ENCODE measurements at places on chromosomes 11 and 22.

DNA sequence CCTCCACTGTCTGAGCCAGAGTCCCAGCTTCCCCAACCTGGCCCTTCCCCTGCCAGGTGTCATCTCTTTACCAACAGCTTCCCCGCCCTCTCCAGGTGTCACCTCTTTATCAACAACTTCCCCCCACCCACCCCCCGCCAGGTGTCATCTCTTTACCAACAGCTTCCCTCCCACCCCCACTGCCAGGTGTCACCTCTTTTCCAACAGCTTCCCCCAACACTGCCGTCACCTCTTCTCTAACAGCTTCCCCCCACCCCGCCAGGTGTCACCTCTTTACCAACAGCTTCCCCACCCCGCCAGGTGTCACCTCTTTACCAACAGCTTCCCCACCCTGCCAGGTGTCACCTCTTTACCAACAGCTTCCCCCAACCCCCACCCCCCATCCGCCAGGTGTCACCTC, 29.8 kb upstream of the TTLL12 start:
- H3K4me1 ChIP-seq, result peaks cover 4% of the 10 kb centered on the region
- no peak for DNase-seq
- H3K36me3 ChIP-seq, result no peaks in the 10 kb centered on the region
- H3K4me3 ChIP-seq, result no peak overlapping the region

DNA sequence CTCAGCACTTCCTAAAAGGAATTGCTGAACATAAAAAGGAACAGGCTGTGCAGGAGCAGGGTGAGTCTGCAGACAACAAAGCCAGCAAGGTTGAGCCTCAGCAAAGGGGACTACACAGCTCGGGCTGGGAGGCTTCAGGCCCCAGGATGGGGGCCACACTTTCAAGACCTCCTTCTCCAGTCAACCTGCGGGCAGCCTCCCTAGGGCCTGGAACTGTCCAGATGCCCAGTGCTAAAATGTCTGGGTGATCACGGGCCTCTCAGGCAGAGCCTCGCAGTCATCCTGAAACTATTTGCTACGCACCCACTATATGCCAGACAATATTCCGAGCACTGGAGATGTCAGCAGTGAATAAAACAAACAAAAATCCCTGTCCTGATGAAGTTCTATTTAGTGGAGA, 3.9 kb upstream of the NEFH start:
- no peaks in the 10 kb centered on the region for H3K36me3 ChIP-seq
- peaks cover 11% of the 10 kb centered on the region for H3K4me1 ChIP-seq

DNA sequence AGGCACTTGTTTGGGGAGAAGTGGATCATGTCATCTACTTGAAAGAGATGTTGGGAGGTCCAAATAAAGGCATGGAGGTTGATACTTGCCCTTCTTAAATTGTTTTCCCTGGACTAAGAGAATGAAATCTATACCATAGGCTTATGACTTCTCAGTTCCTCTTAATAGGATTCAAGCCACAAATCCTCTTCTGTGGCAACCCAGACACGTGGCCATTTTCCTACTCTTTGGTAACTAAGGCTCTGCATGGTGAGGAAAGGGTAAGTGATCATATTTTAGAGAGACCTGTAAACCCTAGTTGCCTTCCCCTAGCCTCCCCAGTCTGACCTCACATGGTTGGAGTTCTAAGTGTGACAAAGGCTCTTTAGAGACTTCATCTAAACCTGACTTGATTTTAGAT, 72.9 kb upstream of the CD44 start:
- H3K4me3 ChIP-seq, result no peak overlapping the region
- DNase-seq, result no peak
- H3K27ac ChIP-seq, result no peak overlapping the region
- H3K27me3 ChIP-seq, result no peaks in the 10 kb centered on the region
- H3K36me3 ChIP-seq, result no peaks in the 10 kb centered on the region

DNA sequence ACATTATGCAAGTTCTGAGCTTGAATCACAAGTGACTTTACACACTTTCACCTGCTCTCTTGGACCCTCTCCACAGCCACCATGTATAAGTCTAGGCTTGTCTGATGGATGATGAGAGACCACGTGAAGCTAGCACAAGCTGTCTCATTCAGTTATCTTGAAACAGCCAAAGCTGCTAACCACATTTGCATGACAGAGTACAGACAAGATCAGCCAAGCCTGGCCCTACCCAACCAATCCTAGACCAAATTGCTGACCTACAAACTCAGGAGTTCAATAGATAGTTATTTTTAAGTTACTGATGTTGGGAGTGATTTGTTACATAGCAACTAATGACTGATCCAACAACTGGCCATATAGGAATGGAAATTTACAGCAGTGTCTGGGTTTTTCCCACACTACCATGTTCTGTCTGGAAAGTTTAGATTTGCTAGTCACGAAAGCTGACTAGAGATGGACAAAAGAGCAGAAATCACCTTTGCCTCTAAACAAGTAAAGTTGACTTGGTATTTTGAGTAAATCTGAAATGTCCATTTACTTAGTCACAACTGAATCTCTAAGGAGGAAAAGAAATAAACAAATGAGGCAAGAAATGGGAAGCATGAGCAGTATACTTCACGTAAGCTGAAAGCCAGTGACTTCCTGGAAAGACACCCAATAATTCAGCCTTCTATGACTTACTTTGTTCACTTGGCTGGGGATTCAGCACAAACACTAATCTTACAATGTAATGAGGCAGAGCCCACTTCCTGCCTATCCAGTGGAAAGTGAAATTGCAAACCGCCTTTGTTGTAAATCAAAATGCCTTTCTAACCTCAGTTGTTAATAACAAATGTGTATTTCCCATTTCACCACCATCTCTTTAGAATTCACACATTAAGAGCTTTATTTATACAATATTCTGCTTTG, 101.7 kb downstream of the FAM181B start:
- no peak overlapping the region for H3K27ac ChIP-seq
- DNase-seq, result peak; percentile 87
- no peaks in the 10 kb centered on the region for H3K27me3 ChIP-seq

- H3K4me1 ChIP-seq, result peaks cover 3% of the 10 kb centered on the region
- no peak within 1 kb of the TSS for H3K4me3 ChIP-seq
- peaks cover 23% of the 10 kb centered on the region for H3K36me3 ChIP-seq
- H3K27ac ChIP-seq, result no peak within 1 kb of the TSS
Measured at GRCh38 chr11:47448566-47449427, at the start of gene RAPSN. RAPSN (minus strand) TSS chr11:47449136; CDS start chr11:47448964, 172 bp downstream.

DNA sequence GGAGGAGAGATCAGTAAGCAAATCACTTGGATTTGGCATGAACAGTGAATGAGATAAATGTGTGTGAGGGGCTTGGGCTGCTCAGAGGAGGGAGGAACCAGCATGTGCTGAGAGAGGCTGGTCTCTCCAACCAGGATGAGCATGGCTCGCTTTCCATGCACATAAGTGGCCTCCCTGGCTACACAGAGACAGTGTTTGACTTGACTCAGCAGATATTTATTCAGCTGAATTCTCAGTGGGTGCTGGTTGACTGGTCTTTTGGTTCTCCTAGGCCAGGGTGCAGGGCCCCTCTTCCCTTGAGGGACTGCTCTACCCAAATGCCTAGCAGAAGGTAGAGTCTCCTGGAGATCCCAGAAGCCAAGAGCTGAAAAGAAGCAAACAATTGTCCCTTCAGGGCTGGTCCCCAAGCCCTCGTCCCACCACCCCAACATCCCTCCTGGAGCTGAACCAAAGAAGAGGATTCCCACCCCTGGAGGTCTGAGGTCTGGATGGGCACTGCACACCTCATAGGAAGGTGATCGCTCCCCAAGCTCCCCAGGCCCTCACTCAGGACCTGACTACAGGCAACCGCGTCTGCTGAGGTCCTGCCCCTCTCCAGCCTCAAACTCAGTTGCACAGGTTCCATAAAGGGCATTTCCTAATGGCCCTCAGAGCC, 3.3 kb upstream of the TRIM29 start:
- DNase-seq, result no peak
- H3K36me3 ChIP-seq, result no peaks in the 10 kb centered on the region
- peaks cover 73% of the 10 kb centered on the region for H3K27me3 ChIP-seq

GRCh38 chr11:129372609-129373488, 2.8 kb upstream of the BARX2 start:
- H3K36me3 ChIP-seq, result no peaks in the 10 kb centered on the region
- peaks cover 24% of the 10 kb centered on the region for H3K4me1 ChIP-seq
- DNase-seq, result peak; percentile 6
- no peak overlapping the region for H3K27ac ChIP-seq
- peaks cover 95% of the 10 kb centered on the region for H3K27me3 ChIP-seq
- peak overlapping the region; percentile 40 for H3K4me3 ChIP-seq

DNA sequence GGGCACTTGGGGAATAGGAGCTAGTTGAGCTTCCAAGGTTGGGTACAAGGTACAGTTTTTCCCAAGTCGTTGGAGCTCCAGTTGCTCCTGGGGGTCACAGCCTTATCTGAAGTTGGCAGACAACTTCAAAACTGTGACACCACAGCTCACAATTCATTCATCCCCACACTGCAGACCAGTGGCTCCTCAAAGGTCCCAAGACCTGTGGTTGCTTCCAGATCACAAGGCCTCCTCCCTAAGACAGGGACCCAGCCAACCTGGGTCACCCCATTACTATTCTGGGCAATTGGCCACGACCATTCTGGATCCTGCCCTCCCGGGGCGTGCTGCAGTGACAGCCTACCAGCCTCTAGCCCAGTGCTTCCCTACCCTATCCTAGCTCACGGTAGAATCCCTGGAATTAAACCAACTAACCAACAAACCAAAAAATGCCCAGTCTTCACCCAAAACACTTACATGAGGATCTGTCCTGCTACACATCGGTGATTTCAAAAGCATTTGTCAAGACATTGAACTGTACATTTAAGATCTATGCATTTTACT, 862 bp upstream of the PDXP start:
- H3K27me3 ChIP-seq, result no peaks in the 10 kb centered on the region
- H3K4me3 ChIP-seq, result no peak overlapping the region
- DNase-seq, result no peak
- H3K36me3 ChIP-seq, result peaks cover 39% of the 10 kb centered on the region
- peak overlapping the region; percentile 36 for H3K27ac ChIP-seq

DNA sequence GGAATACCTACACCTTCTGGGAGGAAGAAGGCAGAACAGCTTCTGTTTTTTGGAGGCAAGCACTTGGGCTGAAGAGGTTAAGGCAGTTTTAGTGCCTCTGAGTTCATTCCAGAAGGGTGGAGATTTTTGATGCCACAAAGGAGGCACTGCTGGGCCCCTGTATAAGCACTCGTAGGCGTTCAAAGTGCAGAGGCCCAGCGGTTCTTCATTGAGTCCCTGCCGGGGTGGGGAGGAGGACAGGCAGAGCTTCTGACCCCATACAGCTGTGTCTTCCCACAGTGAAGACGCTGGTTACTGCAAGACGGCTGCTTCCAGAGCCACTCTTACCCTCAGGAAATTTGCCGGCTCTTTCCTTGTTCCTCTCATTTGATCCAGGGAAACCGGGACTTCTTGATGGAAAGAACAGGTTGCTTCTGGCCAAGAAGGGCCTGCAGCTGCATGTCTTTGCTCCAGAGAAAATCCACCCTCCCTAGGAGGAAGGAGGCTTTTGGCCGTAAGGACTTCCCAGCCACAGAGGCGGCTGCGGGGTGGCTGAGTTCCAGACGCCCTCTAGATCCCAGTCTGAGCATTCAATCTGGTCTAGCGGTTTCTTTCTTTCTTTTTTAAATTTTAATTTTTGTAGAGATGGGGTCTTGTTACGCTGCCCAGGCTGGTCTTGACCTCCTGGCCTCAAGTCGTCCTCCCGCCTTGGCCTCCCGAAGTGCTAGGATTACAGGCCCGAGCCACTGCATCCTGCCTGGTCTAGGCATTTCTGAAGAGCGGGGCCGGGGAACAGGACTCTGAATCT, 9.4 kb downstream of the ADAMTS15 start:
- peaks cover 16% of the 10 kb centered on the region for H3K36me3 ChIP-seq
- no peak overlapping the region for H3K27ac ChIP-seq
- DNase-seq, result no peak
- H3K27me3 ChIP-seq, result no peaks in the 10 kb centered on the region

DNA sequence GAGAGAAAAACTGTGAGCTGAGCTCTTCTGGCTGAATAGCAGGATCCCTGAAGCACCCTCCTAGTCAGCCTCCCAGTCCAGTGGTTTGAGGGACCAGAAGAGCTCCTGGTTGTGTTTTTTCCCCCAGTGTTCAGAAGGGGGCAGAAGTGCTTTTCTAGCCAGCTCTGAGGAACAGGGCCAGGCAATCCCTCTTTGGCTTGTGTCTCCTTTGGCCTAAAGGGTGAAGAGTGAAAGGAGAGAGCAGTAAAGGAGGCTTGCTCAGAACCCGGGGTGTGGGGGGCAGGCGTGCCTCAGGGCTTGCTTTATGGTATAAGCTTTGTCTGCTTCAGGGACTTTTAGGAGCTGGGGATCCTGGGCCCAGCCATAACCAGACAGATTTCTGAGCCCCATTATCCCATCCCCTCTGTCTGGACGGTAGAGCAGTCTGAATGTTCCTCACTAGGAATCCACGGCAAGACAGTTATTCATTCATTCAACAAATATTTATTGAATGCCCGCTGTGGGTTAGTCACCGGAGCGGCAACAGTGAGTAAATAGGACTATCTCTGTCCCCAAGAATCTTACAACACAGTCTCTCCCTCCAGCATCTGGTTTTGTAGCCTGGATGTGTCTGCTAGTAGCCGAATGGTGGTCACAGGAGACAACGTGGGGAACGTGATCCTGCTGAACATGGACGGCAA, 14.5 kb downstream of the ACP2 start:
- H3K27ac ChIP-seq, result peak overlapping the region; percentile 70
- DNase-seq, result peak; percentile 81
- no peak overlapping the region for H3K4me3 ChIP-seq
- no peaks in the 10 kb centered on the region for H3K27me3 ChIP-seq
- H3K36me3 ChIP-seq, result peaks cover 78% of the 10 kb centered on the region
- H3K4me1 ChIP-seq, result peaks cover 17% of the 10 kb centered on the region

GRCh38 chr11:117239295-117239694, 6.8 kb downstream of the RNF214 start:
- H3K36me3 ChIP-seq, result peaks cover 50% of the 10 kb centered on the region
- no peaks in the 10 kb centered on the region for H3K4me1 ChIP-seq
- peak; percentile 94 for DNase-seq
- H3K4me3 ChIP-seq, result no peak overlapping the region

Data from mesenchymal stem cell (in vitro differentiated cells and primary cell).